Progenitor cell of endocrine pancreas (in vitro differentiated cells): ENCODE measurements at places on chromosomes 6 and 20. TPM values are rescaled to one million over a fixed set of nuclear protein-coding genes. Genes with fewer than 3 reads are reported as not detected.

TBX18 gene
- total RNA-seq = 1.3 and 1.8 TPM in 2 replicates

RGS17 gene
- total RNA-seq = 1.7 and 2.6 TPM in 2 replicates

CLPSL1 gene
- total RNA-seq = not detected in 2 replicates

OR2B6 gene
- not detected in 2 replicates for total RNA-seq

DNA sequence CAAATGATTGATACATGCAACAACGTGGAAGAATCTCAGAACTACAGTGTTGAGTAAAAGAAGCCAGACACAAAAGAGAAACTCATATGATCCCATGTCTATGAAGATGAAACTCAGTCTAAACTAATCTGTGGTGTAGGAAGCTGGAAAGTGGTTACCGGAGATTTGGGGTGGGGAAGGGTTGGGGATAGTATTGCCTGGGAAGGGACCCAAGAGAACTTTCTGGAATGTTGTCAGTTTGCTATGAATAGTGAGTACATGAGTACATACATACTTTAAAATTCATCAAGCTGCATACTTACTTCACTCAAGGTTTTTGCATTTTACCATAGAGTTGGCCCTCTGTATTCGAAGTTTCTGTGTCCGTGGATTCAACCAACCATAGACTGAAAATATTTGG lies 106.0 kb downstream of the SAMD5 start:
- no peak for DNase-seq

DNA sequence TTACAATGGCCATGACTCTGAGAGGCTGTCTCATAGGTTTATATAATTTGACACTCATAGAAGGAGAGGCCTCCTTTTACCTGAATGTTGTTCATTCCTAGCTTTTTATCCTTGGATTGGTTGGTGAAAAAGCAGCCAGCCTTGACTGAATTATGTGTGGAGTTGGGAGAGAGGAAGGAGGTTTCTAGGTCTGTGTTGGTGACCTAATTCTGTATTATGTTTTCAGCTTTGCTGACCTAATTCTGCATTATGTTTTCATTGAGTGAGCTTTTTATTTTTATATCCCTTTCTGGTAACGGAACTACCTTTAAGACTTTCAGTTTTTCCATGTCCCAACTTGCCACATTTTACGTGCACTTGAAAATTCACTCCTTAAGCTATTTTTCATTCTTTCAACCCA lies 59.1 kb upstream of the RNF144B start:
- no peak for DNase-seq

DNA sequence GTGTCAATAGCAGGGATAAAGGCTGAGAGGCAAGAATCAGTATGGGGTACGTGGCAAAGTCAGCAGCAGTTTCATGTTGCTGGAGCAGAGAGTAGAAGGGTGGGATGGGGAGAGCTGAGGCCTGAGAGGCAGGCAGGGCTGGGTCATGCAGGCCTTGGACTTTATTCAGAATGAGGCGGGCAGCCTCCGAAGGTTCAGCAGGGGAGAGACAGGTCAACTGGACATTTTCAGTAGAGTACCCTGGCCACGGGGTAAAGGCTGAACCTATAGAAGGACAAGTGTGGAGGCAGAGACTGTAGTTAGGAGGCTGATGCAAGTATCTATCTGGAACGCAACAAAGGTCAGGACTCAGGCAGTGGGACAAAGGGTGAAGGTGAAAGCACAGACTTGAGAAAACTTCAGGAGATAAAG lies 13.7 kb downstream of the NOTCH4 start:
- DNase-seq = no peak

- DNase-seq = no peak
These were observed 557 bp upstream of the DHX35 start for GRCh38 chr20:38961530-38962043.

GRCh38 chr6:41047745-41048732 lies 5.0 kb upstream of the APOBEC2 start:
- DNase-seq = no peak
